ENCODE measurements at places on chromosomes 2 and 18.

DNA sequence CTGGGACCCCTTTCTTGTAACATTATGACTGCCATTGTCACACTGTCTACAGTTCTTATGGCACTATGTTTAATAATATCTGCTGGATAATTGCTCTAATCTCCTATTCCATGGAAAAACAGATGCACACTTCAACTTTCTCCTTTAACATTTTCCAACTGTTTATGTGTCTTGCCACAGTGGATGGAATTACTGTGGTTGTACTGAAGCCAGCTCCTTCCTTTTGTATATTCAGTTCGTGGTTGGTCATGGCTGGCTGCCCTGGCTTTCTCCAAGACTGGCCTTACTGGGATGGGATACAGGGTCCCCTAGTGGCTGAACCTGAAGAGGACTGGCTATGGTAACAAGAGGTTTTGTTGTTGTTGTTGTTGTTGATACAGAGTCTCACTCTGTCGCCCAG is 113.9 kb downstream of the SS18 start:
- DNase-seq, result no peak

- no peak for DNase-seq
Observed at GRCh38 chr2:5093056-5093455, 599.1 kb upstream of the SOX11 start.

DNA sequence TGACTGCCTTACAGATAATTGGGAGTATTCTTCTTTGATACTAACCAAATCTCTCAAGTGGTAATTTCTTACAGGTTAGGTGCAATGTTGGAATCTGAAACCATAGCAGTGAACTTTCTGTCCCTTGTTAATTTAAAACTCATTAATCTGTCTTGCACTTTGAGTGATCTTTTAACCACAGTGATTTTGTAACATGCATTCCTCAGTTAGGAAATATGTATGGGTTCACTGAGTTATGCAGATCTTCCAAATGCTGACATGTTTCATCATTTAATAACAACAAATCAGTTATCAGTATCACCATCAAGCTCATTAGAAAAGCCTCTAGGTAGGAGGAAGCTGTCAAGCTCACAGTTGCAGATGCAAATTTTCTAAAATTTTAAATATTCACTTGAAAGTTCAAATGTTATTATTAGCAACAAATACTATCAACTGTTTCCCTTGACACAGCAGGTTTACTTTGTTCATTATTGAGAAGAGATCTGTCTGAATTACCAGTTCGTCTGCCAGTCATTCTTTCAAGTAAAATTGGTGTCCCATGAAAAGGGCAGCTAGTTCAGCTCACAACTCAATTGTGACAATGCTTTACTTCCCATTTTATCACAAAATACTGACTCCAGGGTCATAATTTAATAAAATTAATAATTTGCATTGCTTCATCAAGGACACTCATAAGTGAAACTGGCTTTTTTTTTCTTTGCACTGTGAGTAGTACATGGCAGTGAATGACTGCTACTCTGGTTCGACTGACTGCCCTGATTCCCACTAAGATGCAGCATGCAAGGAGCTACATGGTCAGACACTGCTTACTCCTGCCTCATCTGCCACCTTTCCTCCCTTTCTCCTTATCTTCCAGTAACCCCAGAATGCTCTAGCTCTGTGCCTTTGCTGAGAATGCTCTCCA is 31.6 kb downstream of the SUCLG1 start:
- no peak for DNase-seq

DNA sequence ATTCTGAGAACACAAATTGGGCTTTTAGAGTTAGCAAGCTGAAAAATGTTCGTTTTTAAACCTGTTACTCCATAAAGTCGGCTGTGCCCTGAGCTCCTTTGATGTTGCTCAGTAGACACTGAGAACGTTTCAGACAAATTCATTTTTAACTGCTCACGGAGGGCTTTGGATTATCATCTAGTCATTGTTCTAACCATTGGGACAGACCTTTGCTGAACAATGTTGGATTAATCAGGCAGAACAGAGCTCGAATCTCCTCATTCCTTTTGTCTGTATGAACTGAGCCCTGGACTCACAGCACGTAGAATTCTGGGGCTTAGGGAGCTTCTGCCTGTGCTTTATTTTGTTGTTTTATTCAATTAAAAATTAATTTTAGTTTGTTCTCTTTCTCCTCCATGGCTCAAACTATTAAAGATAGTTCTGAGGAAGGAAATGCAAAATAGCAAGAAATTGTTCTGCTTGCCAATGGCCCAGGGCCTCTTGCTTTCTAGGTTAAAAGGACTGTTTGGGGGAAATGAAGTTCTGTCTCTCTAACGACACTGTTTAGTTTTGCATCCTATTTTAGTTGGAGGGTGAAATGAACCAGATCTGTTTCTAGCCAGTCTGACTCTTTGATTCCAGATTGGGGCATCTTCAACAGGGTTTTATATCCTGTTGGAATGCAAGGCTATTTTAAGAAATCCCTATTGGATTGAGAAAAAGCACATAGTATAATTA is 114.7 kb upstream of the CXCR4 start:
- DNase-seq, result no peak

- DNase-seq, result no peak
Observed at GRCh38 chr2:75560022-75560767, 544 bp downstream of the EVA1A start.

GRCh38 chr2:239865059-239865639 is 160.0 kb downstream of the NDUFA10 start:
- DNase-seq, result no peak

GRCh38 chr2:157426477-157426994 is 17.4 kb downstream of the CYTIP start:
- DNase-seq, result no peak

DNA sequence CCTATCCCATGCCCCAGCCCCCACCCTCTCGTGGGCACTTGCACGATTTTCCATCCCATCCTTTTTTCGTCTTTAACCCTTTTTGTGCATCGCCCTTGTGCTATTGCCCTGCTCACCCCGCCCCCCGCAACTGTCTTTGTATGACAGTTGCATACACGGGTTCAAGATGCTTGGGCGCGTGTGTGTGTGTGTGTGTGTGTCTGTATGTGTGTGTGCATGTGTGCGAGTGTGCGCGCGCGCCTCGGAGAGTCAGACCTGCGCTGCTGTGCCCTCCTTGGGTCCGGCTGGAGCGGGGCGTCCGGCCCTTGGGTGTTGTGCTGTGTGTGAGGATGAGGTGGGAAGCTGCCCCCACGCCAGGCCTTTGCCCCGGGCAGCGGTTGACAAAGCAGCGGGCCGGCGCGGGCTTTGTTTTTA is 230.7 kb downstream of the HAUS1 start:
- no peak for DNase-seq

DNA sequence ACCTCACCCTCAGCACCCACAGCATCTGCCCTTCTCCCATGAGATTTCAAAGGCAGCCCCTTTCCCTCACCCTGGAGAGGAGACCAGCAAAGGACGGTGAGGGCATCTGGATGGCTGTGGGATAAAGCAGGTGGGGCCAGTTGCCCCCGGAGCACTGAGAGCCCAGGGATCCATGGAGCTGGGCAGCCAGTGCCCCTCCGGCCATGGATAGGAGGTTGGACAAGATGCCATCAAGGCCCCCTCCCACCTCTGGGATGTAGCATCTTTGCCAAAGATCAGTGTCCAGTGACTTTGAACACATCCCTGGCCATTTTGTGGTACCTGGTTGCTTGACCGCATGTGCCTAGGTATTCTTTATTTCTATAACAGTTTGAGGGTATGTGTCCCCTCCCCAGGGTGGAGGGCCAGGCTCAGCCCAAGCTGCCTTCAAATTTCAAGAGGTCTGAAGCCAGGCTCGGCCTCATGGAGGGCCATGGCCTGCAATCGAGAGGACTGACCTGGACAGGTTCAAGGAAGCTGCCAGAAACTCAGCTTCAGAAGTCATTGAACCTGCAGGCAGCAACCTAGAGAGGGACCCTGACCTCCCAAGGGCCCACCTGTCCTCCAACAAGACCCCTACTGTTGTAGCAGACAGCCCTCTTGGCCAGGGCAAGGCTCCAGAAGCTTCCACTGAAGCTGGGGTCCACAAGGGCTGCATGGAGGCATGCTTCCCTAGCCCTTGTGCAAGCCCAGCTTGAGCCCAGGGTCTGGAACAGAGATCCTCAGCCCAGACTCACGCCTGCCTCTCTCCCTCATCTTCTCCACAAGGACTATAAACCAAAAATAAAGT is 55.5 kb upstream of the BIN1 start:
- DNase-seq, result no peak

DNA sequence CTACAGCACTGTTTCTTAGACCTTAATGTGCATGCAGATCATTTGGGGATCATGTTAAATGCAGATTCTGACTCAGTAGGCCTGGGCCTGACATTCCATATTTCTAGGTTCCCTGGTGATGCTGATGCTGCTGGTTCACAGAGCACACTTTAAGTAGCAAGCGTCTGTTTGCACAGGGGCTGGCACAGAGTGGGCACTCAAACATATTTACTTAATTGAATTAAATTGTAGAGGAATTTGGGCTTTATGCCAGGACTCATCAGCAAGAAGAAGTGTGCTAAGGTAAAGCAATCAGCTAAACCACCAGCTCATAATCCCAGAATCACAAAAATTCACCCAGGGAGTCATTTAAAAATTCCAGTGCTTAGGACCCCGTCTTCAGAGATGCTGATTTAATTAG is 25.1 kb upstream of the INPP4A start:
- DNase-seq, result no peak

- no peak for DNase-seq
Observed at GRCh38 chr2:26706616-26707473, 14.3 kb downstream of the KCNK3 start.

DNA sequence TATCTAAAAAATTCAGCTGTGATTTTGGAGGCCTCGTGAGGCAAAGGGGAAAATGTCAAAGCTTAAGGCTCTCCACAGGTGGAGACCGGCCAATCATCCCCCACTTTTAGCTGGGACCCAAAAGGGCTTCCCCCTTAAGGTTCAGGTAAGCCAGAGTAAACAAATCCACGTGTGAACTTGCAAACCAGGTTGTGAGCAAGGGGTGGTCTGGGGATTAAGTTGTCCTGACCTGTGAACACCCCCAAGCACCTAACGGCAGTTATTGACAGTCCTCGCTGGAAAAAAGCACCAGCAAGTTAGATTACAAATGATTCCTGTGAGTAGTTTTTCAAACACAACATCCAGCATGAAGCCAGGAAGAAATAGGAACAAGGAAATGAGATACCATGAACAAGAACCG is 42.9 kb downstream of the MYO7B start:
- no peak for DNase-seq

DNA sequence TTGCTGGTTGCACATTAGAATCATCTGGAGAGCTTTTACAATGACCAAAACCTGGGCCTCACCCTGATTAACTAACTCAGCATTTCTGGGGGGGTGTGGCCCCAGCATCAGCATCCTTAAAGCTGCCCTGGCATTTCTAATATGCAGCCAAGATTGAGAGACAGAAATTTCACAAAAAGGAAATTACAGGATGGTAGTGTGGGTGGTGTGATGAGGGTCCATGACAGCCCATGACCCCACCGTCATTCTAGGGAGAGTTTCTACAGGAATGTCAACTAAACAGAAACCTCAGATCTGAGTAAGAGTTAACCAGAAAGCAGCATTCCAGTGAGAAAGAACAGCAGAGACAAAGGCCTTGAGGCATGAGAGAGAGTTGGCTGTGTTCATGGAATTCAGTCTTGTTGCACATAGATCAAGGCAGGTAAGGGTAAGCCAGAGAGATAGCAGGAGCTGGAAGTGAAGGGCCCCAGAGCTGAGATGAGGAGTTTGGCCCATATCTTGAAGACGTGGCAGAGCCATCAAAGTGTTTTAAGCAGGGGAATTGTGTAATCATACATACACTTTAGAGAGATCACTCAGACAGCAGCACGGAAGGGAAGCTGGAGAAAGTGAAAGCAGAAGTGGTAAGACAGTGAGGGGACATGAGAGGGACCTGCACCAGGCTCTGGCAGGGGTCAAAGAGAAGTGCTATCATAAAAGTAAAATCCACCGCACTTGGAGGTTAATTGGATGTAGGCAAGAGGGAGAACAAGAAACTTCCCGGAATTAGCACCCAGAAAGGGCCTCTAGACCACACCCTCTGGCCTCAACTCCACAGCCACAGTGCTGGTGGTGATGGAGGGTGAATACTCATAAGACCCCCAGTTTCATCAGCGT is 7.8 kb upstream of the TRABD2A start:
- no peak for DNase-seq

GRCh38 chr18:13262839-13263691 is 44.5 kb downstream of the LDLRAD4 start:
- no peak for DNase-seq

DNA sequence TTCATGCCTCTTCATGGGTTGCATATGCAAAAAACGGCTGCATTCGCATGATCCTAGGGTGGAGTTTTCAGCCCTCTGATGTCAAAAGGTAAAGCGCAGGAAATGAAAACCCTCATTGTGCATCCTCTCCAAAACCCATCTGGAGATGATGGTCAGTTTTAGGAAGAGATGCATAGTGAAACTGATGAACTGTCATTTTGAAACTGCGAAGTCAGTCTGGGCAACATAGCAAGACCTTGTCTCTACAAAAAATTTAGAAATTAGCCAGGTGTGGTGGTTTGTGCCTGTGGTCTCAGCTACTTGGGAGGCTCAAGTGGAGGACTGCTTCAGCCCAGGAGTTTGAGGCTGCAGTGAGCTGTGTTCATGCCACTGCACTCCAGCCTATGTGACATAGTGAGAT is 2.5 kb upstream of the TTLL4 start:
- no peak for DNase-seq

GRCh38 chr2:218557941-218558340 is 10.2 kb downstream of the USP37 start:
- no peak for DNase-seq

DNA sequence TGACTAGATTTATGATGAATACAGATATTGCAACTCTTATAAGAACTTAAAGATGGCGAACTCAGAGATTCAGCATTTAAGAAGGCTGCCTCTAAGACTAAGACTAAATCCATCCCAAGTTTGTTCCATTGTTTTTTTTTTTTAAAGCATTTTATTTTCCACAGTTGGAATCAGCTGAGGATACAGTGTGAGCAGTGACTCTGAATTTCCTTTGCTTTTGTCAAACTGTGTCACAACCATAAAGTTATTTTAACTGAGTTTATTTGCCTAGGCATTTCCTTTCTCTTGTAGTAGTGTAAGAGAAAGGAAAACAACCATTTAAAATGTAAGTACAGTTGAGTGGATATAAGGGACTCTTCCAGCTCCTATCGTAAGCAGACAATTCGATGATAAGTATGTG is 63.9 kb downstream of the ZEB2 start:
- DNase-seq, result no peak

DNA sequence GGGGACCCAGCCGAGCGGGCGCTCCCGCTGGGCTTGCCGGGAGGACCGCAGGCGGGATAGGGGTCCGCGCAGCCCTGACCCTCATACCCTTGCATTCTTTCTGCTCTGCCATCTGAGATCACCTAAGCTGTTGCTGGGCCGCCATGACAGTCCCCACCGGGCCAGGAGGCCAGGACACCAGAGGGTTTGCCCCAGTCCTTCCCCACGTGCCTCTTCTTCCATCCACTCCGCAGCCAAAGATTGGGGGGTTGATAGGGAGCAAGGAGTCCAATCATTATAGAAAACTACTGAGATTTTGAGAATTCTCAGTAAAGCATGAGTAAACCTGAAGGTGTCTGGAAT is 453 bp upstream of the GRB14 start:
- no peak for DNase-seq

GRCh38 chr2:165462443-165462842 is 7.1 kb upstream of the CSRNP3 start:
- no peak for DNase-seq

Measured in activated CD8-positive, alpha-beta memory T cell treated with anti-CD3 and anti-CD28 coated beads for 48 hours (primary cell).